AML-193 (cell line): ENCODE measurements at places on chromosomes 5 and 9.

GRCh38 chr5:80204808-80205614, 50.8 kb downstream of the SERINC5 start:
- DNase-seq = no peak

- DNase-seq = no peak
Observed at GRCh38 chr9:82492274-82492673, 503.7 kb downstream of the SPATA31D1 start.

GRCh38 chr9:88968799-88969198, 22.5 kb upstream of the S1PR3 start:
- no peak for DNase-seq

DNA sequence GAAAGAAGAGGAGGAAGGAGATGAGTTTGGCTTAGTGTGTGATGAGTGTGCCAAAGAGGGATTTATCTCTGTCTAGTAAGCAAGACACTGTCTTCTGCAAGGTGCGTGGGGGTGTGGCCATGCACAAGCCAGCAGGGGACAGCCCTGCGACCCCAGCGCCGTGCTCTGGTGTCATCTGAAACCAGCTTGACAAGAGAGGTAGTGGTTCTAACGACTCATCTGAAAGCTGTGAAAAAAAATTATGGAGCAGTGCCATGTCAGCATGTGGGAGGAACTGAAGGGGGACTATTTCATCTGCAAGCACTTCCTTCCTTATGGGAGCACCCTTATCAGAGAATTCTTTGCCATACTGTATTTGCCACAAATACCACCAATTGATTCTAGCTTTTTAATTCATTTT, 398.6 kb downstream of the PSAT1 start:
- DNase-seq = peak; percentile 14

DNA sequence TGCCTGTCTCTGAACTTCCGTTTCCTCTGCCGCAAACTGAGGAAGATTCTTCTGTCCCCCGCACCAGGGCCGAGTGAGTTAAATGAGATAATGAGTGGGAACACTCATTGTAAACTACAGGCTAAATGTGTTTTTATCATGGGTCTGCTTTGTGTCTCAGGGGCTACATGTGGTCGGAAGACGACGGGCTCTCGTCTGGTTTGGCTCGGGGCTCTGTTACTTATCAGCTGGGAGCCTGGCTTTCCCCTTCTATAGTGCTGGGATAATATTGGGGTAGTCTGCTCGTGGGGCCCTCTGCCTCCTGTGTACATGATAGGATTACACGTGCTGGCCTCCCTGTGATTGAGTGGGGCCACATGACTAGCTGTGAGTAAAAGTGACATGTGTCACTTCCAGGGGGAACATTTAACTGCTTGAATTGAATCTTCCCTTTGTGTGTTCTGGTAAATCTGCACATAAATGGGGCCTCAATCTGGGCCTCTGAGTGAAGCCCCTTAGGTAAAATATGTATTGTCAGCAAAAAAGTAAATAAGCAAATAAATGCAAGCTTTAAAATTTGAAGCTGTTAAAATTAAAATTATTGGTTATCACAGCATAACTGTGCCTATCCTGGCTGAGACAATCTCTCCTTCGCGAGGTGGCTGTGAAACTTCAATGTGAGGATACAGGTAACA, 86.9 kb upstream of the SH3PXD2B start:
- no peak for DNase-seq

DNA sequence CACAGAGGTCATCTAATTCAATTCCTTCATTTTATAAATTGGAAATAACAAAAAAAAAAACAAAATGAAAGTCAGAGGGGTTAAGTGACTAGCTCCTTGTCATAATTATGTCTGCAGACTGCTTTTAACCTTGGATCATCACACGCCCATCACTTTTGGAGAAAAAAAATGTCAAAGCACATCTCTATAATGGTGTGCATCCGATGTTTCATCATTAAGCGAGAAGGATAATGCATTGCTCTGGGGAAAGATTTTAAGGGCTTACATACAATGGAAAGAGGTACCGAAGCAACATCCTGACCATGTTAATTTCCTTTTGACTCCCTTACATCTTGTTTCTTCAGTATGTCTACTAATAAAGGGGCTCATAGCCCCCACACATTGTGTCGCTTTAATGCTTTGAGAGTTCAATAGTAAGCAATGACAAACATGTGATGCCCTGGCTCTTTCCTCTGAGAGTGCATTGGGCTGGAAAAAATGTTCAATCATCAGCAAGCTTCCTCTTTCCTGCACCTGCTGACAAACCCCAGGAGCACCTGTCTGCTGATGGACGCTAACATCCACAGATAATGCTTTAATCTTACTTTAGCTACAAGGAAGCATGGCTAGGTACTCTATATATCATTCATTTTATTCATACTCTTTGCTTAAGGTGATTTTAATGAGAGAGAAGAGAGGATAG, 242.2 kb downstream of the SMARCA2 start:
- no peak for DNase-seq

GRCh38 chr5:139836469-139837208, 41.0 kb downstream of the PSD2 start:
- DNase-seq = no peak

GRCh38 chr9:87610200-87611155, 112.8 kb downstream of the DAPK1 start:
- DNase-seq = no peak

GRCh38 chr5:180128671-180129261, 57.2 kb upstream of the RNF130 start:
- DNase-seq = no peak

DNA sequence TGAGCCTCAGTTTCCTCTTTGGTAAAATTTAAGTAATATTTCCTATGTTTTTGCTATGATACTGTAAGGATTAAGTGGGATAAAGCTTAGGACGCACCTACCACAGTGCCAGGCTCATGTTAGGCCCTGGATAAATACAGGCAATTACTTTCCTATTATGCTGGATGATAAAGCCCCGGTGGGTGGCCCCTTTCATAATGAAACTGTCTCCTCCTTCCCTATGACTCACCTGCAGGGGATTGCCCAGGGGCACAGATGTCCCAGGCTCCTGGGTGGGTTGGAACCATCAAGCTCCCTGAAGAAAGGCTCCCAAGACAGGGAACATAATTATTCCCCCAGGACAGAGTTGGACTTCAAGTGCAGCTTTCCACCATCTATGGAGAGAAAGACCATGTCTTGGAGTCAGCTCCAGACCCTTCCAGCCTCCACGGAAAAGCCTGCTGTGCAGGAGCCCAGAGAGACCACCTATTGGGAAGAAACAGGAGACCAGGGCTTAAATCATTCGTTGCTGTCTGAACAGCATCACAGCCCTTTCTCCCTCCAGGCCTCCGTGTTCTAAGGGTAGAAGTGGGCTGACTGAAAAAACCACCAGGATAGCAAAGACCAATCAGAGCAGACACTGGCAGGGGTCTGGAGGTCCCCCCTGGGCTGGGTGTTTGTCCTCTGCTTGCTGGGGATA, 43.2 kb upstream of the FOXE1 start:
- no peak for DNase-seq
